ENCODE measurements at places on chromosomes 16 and 17.
A peak's percentile ranks its signal among the peaks of the same experiment; 100 is the strongest.

DNA sequence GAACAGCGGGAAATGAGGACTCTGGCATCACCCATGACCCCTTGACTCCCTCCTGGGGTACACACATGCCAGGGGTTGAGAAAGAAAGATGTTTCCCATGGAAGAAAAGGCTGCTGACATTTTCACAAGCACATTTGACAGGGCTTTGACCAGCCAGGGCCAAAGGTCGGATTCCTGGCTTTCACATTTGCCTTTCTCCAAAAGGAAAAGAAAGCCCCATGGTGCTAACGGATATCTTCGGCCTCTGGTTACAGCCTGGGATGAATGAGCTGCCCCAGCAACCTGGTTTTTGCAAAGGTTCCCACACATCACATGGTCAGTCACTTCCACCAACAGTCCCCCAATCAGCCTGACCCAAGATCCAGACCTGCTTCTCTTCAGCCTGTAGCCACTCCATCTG lies 478.2 kb upstream of the CDH11 start:
- no peak for DNase-seq

GRCh38 chr17:72184805-72185204 lies 64.0 kb downstream of the SOX9 start:
- DNase-seq: no peak

DNA sequence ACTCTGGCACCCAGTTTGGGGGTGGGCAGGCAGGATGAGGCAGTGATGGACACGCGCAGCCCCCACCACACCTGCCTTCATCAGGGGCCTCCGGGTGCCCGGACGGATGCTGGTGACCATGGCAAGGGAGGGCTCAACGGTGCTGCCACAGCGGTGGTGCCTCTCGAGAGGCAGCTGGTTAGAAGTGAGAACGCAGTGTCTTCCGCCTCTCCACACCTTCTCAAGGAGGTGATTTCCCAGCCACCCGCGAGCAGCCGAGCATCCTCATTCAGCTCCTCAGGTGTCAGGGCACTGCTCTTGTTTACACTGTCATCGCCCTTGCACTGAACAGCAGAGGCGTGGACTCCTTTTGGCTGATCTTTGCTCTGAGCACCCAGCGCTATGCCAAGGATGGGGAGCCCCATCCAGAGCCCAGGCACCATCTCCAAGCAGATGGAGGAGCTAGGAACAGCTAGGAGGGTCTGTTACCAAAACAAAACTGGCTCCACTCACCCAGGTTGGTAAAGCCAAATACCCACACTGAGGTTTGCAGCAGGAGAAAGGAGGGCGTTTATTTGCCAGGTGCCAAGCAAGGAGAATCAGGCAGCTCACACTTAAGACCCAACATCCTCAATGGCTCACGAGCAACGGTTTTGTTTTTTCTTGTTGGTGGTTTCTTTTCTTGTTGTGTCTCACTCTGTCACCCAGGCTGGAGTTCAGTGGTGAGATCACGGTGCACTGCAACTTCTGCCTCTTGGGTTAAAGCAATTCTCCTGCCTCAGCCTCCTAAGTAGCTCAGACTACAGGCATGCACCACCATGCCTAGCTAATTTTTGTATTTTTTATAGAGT lies 174.3 kb upstream of the TNRC6C start:
- peak; percentile 47 for DNase-seq

GRCh38 chr17:21460358-21460757 lies 84.2 kb downstream of the KCNJ12 start:
- DNase-seq: no peak

GRCh38 chr17:39543664-39544063 lies 64.1 kb downstream of the NEUROD2 start:
- DNase-seq: no peak

- no peak for DNase-seq
Measured at GRCh38 chr17:7704601-7705268, at the start of gene EFNB3. EFNB3 (plus strand) TSS chr17:7705202; CDS start chr17:7705599, 397 bp downstream.

GRCh38 chr16:24002619-24003018 lies 166.8 kb downstream of the PRKCB start:
- DNase-seq: no peak

DNA sequence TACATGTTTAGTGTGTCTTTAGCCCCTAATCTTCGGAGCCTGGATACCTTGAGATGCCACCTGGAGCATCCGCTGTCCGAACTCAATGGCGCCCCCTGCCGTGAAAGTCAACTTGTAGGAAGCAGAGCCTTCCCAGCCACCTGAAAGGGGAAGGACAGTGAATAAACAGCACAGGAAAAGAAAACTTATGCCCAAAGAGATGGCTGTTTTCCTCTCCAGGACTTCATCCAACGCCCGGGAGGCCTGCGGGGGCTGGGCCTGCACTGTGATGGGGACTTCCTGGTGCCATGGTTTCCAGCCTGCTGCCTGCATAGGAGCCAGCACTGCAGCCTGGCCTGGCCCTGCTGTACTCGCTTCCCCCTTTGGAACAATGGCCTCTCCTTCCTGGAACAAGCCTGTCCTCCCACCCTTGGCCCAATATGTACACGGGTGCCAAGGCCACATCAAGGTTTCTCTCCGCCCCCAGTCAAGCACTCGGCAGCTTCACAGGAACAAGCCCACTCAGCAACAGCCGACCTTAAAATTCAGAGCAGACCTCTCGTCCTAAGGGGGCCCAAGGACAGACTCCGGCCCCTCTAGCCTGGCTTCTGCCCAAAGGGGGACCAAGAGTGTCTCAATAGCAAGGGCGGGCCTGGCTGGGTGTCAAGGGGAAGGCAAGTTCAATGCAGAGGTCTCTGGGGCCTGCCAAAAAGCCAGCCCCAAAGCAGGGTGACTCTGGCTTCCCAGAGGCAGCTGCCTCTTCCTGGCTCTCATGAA lies 4.5 kb upstream of the UNC13D start:
- DNase-seq: peak; percentile 76

DNA sequence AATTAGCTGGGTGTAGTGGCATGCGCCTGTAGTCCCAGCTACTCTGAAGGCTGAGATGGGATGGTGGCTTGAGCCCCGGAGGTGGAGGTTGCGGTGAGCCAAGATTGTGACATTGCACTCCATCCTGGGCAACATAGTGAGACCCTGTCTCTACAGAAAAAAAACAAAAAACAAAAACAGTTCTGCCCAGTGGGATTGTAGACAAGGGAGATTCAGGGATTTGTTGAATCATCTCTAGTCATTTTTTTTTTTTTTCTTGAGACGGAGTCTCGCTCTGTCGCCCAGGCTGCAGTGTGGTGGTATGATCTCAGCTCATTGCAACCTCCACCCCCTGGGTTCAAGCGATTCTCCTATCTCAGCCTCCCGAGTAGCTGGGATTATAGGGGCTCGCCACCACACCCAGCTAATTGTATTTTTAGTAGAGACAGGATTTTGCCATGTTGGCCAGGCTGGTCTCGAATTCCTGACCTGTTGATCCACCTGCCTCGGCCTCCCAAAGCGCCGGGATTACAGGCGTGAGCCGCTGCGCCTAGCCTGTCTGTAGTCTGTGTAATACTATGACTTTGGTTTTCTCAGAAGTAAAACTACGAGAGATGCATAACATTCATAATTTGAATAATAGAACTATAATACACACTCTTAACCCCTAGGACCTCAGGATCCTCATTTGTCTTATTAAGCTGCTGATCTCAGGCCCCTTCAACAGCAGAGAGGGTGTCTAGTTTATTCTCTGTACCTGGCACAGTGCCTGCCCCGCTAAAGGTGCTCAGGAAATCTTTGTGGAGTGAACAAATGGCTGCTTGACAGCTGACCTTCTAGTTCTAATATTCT lies 1.4 kb downstream of the TEN1 start:
- no peak for DNase-seq

DNA sequence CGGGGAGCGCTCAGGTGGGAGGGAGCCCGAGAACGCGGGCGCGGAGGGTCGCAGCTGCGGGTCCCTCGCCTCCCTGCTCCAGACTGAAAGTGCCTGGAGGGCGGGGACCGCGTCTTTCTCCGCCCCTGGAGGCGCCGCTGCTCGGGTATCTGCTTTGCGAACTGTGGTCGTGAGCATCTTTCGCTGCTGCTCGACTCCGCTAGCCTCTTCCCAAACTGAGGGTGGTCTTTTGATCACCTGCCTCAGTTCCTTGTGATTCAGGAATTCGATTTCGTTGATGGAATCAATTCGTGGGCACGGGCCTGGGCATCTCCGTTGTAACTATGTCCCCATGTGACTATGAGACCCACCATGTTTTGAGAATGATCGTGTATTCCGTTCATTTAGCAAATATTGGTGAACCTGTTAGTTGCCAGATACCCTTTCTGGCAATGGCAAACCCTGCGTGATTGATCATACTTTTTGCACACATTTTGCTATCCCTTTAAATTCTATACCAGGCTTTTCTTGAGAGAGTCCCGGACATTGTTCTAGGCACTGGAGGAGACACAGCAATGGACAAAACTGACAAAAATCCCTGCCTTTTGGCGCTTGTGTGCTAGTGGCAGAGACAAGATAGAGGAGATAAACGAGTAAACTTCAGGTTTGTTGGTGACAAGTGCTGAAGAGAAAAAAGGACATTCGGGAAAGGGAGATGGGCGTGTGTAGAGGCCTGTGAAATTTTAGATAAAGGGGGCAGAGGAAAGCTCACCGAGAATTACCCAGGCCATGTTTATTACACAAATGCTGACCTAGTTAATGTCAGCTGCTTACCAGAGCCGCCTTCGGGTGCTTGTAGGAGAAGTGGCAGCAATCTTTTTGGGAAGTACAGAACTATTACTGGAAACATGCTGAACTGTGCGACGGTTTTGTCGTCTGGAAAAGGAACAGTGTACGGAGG lies 948 bp downstream of the UTP18 start:
- DNase-seq: no peak

- DNase-seq: no peak
Measured at GRCh38 chr17:15973016-15973415, 26.5 kb downstream of the ZSWIM7 start.

Measured in stimulated activated CD8-positive, alpha-beta memory T cell treated with anti-CD3 and anti-CD28 coated beads, Interleukin-12 subunit alpha, Interleukin-12 subunit beta, amount 100 ng/mL, for 1 hour (primary cell).